ENCODE measurements at places on chromosomes 12 and 14.

DNA sequence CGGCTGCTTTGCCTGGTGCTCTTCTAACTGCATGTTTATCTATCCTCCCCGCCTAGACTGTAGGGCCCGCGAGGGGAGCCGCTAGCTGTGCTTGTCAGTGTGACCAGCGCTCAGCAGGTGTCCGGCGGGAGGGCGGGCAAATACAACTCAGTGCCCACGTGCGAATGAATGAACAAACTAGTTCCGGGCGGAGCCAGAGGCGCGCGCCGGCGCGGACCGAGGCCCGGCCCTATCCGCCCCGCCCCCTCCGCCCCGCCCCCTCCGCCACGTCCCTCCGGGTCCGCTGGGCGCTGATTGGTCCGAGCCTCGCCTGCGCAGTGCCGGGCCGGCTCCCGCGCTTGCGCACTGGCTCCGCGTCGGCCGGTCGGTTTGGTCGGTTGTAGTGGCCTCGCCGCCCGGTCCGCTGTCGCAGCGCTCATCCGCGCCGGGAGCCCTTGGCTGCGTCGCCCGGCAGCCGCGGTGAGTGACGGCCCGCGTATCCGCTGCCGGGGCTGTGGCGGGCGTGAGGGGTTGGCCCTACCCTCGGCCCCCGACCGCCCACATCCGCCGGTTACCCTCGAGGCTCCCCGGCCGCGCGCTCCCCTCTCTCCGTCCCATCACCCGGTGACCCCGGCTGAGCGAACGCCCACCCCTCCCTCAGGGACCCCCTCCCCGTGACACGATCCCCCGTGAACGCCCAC is 60.0 kb downstream of the DDX51 start:
- DNase-seq, result peak; percentile 75

GRCh38 chr14:104638927-104639450 is 34.4 kb upstream of the TMEM179 start:
- no peak for DNase-seq

GRCh38 chr14:22071006-22071405 is 397.4 kb upstream of the OR4E1 start:
- no peak for DNase-seq

DNA sequence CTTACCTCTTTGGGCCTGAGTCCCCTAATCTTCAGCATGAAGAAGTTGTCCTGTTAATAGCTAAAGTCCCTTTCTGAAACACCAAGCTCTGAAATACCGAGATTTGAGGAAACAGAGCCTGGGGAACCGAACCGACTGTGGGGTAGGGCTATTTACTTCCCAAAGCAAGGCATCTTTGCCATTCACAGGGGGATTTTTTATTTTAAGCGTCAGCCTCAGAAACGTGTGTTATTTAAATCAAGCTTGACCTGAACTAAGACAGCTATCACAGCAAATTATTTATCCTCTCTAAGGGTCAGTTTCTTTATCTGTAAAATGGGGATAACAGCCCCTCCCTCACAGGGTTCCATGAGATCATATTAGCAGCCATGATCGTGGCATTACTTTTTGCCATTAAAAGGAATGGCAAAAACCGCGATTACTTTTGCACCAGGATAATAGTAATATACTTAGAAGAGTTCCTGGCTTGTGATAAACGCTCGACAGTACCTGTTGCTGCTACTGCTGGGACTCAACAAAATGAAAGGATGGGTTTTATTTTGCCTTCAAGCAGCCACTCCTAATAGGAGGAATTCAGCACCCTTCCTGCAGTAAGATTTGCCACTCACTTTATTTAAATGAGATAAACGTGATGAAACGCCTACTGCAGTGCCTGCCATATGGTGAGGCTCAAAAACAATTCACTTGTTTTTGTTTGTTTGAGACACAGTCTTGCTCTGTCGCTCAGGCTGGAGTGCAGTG is 1.3 kb upstream of the CORO1C start:
- DNase-seq, result no peak

DNA sequence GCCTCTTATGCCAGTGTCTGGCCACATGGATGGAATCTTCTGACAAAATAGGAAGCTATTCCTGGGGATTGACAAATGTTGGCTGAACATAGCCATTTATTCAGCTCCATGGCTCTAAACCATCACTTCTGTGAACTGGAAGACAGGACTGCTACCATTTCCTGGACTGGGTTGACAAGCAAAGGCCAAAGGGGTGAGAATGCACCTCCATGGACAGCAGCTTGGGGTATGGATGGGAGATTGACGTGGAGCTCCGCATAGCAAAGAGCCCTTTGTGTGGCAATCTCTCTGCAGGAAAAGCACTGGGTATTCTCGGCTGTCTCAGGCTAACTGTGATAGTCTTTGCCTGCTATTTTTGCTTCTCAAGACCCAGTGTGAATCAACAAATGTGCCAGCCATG is 223.0 kb upstream of the EGLN3 start:
- DNase-seq, result no peak

GRCh38 chr12:54159140-54159539 is 29.6 kb downstream of the SMUG1 start:
- DNase-seq, result no peak

- DNase-seq, result no peak
Measured at GRCh38 chr14:81839056-81839455, 305.4 kb upstream of the SEL1L start.

DNA sequence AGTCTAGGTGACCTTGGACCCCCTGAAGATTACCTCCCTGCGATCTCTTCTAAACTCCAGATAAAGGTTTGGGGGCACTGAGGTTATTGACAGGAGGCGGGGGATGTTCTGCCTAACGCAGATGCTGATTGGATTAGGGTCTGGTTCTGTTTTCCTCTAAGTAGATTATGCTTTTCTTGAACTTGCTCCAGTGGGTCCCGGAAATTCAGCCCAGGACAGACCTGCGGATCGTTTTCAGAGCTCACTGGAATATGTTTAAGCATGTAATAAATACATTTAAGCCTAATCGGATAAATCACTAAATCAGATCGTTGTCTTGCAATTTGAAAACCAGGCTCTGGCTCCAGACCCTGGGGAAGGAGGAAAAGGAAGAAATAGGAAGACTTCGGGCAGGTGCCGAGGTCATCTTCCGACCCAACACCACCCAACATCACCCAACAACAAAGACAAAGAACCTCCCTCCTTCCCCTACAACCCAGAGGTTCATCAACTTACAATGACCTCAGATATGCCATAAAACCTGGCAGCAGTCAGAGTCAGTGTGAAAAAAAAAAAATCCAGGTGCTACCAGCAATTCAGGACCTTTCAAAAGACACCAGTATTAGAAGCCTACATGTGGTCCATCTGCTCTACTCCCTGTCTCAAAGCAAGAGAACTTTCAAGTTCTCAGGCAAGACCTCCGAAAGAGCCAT is 148.4 kb downstream of the KSR2 start:
- no peak for DNase-seq

DNA sequence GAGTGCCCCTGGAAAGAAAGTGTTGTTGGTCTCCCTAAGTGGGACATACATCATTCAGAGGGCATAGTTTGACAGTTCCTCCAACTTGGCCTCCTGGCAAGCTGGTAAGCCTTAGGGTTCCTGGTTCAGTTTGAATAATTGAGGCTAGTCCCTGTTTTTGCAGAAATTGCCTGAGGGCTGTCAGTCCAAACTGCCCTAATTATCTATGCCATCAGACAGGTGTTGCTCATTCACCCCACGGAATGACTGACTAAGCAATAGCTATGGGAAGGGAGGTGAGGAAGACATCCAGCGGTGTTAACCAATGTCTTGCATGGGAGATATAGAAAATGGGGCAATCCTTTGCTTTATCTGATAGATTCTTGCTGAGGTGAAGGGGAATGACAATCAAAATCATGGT is 37.6 kb downstream of the SPTSSA start:
- DNase-seq, result no peak

- DNase-seq, result no peak
Measured at GRCh38 chr12:65892841-65893251, 68.6 kb downstream of the HMGA2 start.

DNA sequence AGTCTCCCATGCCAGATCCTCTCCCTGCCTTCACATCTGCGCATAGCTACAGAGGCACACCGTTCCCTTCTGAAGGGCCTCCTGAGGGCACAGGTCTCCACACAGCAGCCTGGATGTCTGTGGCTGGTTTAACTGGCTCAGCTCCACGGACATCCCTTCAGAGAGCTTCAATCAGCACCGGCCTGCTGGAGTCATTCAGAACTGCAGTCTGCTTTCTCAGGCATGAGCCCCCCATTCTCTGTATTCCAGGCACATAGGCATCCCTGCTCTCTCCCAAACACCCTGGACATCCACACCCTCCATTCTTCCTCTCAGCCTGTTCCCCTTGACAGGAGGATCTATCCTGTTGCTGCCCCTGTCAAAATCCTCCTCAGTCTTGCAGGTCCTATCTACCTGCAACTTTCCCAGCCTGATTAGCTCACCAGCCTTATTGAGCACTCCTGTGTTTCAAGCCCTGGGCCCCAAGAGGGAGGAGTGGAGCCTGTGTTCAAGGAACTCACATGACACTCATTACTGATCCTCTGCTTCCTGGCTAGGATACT is 2.9 kb upstream of the DHRS2 start:
- no peak for DNase-seq

All from stimulated activated CD8-positive, alpha-beta memory T cell treated with anti-CD3 and anti-CD28 coated beads, Interleukin-7, amount 100 ng/mL, for 1 hour (primary cell).